ENCODE measurements at places on chromosomes 2 and 18.
A peak's percentile ranks its signal among the peaks of the same experiment; 100 is the strongest.

GRCh38 chr18:74172697-74173433 lies 24.5 kb downstream of the TIMM21 start:
- DNase-seq = no peak

DNA sequence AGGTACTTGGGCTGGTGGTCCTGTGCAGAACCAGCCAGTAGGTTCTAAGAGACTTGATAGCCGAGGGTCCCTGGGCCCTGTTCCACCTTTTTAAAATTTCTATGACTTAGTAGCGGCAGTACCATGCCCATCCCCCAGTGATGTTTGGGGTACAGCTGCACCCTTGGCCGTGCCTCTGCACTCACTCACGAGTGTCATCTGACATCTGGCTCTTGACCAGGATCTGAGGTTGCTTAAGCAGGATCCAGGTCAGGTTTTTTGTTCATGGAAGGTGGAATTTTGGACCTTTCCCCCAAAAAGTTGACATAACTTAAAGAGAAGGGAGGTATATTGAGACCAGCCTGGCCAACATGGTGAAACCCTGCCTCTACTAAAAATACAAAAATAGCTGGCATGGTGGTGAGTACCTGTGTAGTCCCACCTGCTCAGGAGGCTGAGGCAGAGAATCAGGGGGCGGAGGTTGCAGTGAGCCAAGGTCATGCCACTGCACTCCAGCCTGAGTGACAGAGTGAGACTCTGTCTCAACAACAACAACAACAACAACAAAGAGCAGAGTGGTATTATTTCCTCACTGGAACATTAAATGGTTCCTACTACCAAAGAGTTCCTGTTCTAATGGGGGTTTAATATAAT lies 163.6 kb downstream of the NEDD4L start:
- no peak for DNase-seq

GRCh38 chr2:142991295-142991694 lies 113.8 kb downstream of the KYNU start:
- DNase-seq = no peak

DNA sequence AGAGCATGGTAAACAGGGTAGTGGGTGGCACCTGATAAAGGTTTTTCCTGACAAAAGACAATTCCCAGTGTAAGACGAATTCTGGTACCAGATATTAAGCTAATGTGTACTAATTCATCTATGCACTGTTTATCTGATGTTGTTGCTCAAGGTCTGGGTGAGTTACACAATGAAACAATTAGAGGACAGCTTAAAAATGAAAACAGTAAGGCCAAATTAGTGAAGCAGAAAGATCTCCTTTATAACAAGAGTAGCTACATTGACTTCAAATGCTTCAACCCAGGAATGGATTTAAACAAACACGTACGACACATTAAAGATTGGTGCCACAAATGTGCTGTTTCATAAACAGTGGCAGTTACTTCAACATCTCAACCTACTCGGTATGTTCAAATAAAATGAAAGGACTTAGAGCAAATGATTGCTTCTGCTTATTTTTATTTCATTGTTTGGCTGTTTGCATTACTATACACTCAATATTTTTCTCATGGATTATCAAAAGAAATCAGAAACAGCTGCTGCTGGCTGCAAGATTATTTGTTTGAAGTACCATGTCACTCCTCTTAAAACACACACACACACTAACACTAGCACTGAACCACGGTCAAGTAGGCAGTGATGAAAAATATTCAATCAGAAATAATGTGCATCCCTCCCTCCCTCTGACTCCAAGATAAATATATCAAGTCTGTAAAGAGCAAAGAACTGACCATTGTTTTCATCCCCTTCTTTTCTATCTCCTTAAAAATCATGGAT lies 94.4 kb upstream of the RND3 start:
- DNase-seq = no peak

- peak; percentile 59 for DNase-seq
These were observed 59.6 kb downstream of the TRPM8 start for GRCh38 chr2:233976690-233977294.

GRCh38 chr2:18483896-18484295 lies 76.6 kb downstream of the RDH14 start:
- DNase-seq = no peak

DNA sequence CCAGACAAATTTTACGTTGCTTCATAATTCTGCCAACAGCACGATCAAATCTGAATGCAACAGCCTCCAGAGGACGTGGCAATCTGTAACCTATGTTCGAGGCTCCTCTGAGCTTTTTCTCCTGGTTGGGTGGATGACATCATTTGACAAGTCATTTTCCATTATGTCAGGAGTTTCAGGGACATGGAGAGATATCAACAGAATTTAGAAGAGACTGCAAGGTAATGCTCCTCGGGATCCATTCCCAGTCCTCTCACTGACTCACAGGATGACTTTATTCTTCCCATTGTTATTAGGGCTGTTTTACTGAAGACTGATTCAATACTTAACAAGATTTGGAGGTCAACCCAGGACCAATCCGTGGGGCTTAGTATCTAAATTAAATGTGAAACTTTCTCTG lies 72.5 kb upstream of the RNF152 start:
- no peak for DNase-seq

DNA sequence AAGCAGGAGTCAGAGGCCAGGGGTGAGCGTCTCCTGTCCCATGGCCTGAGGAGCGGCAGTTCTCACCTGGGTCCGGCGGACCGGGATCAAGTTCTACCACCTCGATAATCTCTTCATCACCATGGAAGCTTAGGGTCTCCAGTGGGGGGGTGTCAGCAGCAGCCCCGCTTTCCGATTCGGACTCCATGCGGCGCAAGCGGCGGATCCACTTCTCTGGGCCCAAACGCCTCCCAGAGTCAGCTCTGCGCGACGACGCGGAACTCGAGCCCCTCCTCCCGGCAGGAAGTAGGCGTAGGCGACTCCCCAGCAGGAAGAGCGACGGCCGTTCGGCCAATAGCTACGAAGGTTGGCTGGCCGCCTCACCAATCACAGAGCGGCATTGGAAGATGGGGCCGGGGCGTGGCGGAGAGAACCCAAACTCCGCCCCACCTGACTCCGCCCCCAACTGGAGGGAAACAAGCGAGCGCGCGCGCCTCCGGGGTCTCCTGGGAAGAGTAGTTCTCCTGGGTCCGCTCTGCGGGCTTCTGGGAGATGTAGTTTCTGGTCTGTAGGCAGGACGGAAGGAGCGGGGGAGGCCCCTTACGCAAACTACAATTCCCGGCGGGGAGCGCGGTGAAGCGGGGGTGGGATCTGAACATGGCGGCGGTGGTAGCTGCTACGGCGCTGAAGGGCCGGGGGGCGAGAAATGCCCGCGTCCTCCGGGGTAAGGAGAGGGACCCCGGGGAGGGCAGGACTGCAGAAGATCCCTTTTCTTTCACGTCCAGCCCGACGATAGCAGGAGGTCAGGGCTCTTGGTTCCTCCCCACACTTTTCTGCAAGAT lies at the start of the genes AAMP and PNKD:
Gene AAMP, minus strand, starts transcription at position 238 of the 821 bp plus-strand sequence. Its CDS starts 51 bp downstream, at position 187.
Gene PNKD, plus strand, starts transcription at position 620 of the 821 bp plus-strand sequence. Its CDS starts 17 bp downstream, at position 637.
- peak; percentile 99 for DNase-seq

- DNase-seq = no peak
These were observed 79.0 kb downstream of the POLR1A start for GRCh38 chr2:86026744-86027065.

GRCh38 chr2:173997269-173997668 lies 32.1 kb upstream of the SP3 start:
- no peak for DNase-seq

GRCh38 chr2:173264603-173265366 lies 89.9 kb upstream of the CDCA7 start:
- no peak for DNase-seq

GRCh38 chr2:32277363-32277673 lies 386 bp upstream of the YIPF4 start:
- DNase-seq = no peak

DNA sequence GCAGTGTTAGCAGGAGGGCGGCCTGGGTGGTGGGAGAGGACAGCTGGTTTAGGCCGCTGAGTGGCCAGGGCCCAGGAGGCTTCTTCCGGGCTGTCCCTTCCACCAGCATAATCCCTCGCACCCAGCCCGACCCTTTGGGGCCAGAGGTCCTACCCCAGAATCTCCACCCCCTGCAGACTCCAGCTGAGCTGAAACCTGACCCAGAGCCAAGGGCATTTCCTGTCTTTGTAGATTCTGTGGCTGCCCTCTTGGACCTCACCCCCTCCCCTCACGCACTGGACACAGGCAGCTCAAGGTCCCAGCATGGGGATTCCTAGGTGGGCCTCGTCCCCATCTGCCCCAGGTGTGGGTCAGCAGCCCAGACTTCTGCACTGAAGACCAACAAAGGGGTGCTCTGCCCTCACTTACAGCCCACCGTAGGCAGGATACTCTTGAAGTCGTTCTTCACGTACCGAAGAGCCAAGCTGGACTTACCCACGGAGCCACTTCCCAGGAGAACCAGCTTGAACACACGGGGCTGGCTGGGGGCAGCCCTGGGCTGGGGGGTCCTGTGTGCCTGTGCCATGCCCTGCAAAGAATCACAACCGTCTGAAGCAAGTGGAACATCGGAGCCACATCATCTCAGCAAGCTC lies 4.8 kb downstream of the RAB17 start:
- DNase-seq = no peak

DNA sequence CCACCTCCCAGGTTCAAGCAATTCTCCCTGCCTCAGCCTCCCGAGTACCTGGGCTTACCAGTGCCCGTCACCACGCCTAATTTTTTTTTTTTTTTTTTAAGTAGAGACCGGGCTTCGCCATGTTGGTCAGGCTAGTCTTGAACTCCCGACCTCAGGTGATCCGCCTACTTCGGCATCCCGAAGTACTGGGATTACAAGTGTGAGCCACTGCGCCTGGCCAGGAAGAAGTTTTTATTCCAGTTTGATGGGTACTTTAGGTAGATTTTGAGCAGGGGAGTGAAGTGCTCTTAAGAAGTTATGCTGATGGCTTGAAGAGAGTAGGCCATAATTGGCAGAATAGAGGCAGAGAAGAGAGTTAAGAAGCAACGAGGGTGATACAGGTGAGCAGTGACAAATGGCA lies 25.3 kb downstream of the FZD5 start:
- DNase-seq = no peak

- no peak for DNase-seq
These were observed 76.1 kb downstream of the SEPTIN10 start for GRCh38 chr2:109537565-109538222.

DNA sequence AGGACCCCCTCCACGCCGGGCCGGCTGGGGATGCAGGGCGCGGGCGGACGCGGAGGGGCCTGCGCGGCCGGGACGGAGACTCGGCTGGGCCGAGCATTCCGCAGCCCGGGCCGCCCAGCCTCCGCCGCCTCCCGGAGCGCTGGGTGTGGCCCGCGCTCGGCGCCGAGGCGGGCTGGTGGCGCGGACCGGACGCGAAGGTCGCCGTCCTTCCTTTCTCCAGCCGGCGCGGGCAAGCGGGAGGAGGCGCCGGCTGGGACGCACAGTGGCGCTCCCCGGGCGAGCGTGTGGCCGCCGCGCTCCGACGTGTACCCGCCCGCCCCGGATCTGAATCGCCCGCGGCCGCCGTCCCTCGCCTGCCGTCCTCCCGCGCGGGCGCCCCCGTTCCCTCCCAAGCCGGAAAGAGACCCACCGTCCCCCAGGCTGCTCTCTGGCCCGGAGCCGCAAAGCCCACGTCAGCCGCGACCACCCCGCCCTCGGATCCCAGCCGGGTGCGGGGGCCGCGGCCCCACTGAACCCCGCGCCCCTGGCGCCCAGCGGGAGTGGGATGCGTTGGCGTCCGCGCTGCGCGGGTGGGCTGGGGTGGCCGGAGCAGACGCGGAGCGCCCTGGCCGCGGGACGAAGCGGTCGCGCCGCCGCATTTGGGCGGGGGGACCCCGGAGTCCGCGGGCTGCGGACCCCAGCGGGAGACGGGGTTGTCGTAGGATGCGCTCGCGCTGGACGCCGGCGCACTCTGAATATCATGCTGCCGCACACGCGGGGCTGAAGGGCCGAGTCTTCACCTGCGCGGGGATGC lies 634 bp downstream of the SPATS2L start:
- DNase-seq = no peak

DNA sequence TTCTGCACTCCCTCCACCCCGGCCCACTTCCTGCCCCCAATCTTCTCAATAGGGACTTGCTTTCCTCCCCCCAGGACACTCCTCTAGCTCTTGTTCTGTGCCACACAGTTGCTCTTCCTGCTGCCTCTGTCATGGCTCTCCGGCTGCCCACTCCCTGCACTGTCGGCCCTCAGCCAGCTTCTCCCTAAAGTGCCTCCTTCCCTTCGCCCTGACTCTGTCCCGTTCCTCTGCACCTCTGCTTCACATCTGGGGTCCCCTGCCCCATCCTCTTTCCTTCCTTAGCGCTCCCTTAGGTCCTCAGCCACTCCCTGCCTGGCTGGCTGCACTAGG lies 132.1 kb downstream of the CABLES1 start:
- DNase-seq = no peak

GRCh38 chr2:152352616-152353015 lies 17.6 kb downstream of the FMNL2 start:
- no peak for DNase-seq

DNA sequence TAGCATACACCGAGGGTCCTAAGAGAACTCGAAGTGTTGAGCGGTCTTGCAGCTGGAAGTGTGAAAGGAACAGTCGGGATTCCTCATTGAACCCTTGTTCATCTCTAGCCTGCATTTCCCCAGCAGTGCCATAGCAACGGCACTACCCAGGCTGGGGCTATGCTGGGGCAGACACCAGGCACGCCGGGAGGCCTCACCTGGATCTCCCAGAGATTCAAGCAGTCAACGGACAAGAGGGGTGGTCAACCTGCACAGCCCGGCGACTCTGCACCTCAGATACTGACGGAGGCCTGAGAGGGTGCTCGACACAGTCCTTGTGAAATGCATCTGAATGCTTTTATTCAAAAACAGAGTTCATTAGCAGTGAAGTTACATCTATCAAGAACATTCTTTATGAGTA lies 604.2 kb downstream of the GALR1 start:
- DNase-seq = no peak

DNA sequence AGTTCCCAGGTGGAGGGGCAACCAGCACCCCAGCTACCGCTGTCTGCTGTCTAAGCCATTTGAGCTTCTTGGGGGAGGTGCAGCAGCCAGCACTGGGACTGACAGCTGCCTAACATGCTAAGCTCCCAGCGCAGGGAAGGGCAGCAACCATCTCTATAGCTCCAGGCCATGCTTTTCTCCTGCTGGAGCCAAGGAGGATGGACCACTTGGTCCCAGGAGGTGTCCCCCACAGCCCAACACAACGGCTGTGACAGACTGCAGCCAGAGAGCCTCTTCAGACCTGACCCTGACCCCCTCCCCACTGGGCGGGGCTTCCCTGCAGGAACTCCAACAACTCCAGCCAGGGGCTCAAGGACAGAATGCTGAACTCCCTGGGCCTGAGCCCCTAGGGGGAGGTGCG lies 370.6 kb upstream of the REG3G start:
- DNase-seq = no peak

GRCh38 chr2:31528823-31529222 lies 51.9 kb downstream of the SRD5A2 start:
- no peak for DNase-seq

- DNase-seq = no peak
These were observed 8.6 kb downstream of the SNRNP27 start for GRCh38 chr2:69902213-69902922.

DNA sequence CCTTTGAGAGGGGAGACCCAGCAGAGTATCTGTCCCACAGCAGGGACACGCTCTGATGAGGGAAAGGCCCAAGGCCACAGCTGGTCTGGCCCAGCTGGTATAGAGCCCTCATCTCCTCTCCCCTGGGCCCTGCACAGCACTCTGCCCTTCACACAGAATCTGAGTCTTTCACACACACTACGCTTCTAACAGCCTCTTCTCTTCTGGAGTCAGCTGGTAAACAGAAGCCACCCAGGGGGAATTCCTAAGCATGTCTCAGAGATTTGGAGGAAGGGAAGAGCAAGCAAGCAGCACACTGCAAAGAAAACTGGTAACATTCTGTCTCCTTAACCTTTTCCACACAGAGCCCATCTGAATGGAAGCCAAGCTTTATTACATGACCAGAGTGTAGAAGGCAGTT lies 121.1 kb upstream of the ACAA2 start:
- no peak for DNase-seq
